Fibroblast of villous mesenchyme (primary cell): ENCODE measurements at places on chromosomes 7 and 10. TPM values are rescaled to one million over a fixed set of nuclear protein-coding genes. Genes with fewer than 3 reads are reported as not detected.

The TMEM176A gene
- total RNA-seq, result under 0.01 TPM in 1 of 2 replicates, not detected in the other

The GPR37 gene
- total RNA-seq, result 5.6 and 8.7 TPM in 2 replicates

- DNase-seq, result no peak
Observed at GRCh38 chr7:95847061-95847460, 74.7 kb downstream of the DYNC1I1 start.

DNA sequence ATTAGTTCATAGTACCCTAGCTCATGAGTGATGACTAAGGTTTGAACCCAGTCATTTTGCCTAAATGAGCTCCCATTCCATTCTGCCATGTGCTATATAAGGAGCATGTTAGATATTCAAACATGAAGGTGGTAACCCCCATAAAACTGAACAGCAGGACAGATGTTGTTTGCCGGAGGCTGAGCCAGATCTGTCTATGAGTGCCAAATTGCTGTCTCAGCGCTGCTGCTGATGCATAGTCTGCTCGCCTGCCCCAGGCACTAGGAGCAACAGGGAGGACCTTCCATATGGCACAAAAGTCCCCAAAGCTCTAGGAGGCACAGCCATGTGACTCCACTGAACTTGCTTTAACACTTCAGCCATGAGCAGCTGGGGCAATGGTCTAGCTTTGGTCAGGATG is 466.0 kb upstream of the GHITM start:
- DNase-seq, result peak; percentile 40

GRCh38 chr10:86962136-86962980 is 4.0 kb downstream of the SNCG start:
- DNase-seq, result no peak

GRCh38 chr7:47513741-47514241 is 68.1 kb downstream of the TNS3 start:
- peak; percentile 97 for DNase-seq
